ENCODE measurements at places on chromosomes 5 and 9.

DNA sequence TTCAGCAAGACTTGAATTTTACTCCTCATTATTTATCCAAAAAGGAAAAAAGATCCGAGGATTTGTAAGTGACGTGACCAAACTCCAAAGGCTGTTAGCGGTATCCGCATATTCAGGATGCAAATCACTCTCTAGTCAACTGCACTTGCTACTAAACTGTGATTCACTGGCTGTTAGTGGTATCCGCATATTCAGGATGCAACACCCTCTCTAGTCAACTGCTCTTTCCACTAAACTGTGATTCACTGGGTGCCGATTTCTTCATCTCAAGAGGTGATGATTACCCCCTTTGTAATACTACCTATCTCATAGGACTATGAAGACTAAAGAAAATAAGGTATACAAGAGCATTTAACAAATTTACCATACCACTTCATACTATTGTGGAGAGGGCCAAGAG, 5.7 kb downstream of the MAPKAP1 start:
- no peak for DNase-seq

GRCh38 chr5:14260637-14261036, 117.5 kb downstream of the TRIO start:
- DNase-seq: no peak

DNA sequence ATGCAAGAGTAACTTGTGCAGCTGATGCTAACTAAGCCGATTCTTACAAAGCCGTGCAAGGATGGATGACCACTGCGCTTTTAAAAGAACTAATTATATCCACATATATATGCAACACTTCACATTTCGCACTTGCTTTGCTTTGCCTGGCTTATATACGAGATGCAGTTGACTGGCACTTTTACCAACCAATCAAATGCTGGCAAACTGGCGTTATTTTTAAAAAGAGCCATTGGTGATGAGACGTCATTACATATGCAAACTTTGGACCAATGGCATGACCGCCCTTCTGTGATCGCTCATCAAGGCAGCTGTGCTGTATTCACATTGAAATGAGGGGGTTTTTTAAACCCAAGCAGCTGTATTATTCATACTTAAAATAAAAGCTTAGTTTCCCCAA, 1147.7 kb upstream of the WWC1 start:
- DNase-seq: no peak

DNA sequence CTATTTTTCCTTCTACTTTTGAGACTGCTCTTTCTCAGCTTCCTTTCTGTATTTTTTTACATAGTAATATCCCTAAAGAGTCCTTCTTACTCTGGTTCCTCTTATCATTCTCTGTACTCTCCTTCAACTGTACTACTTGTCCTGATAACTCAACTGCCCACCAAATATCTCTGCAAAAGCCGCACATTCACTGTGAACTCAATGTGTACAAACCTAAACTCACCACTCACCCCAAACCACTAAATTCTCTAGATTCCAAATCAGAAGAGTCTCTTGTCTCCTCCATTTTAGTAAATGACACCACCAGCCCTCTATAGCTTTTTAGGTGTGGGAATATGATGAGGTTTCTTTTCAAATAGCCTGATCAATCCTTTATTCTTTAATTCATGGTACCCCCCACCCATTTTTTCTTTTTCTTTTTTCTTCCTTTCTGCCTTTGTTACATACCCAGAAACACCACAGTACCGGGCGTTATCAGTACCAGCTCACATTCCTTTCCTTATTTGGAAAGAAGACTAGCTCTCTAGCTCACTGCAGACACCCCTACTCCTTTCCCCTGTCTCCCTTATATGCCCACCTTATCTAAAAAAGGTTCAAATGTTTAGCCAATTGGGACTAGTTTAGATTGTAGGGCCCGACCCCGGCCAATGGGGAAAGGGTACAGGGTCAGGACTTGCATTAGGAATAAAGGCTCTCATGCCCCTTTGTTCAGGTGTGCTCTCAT, 63.1 kb upstream of the RANBP6 start:
- DNase-seq: no peak

- no peak for DNase-seq
Observed at GRCh38 chr5:88732862-88733261, 150.1 kb downstream of the MEF2C start.

- no peak for DNase-seq
Observed at GRCh38 chr5:146993876-146994530, 115.4 kb upstream of the PPP2R2B start.

DNA sequence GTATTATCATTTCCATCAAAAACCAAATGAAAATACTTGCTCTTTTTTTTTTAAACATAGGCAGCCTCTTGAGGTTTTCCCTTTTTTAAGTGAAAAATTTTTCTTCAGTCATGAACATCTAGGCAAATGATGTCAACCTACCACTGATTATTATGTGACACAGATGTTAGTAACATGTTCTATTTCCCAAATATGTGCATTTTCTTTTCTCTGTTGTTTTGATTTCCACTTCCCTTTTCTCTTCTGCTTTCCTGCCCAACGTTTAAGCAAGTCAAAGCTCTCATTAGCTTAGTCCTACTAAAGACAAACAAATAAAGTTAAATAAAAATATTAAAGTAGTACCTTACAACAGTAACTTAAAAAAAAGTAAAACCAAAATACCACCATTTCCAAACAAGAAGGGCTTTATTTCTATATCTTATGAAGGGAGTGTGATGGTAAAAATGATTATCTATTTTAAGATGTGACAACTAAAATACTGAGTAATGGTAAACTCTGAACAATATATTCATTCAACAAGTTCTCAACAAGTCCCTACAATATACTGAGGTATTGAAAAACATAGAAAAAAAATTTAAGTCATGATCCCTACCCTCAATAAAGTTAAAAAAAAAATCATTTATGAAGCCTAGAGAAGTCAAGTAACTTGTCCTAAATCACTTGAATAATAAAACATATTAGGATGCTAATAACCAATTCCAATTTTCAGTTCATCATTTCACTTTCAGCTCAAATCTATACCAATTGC, 9.4 kb downstream of the SLC38A9 start:
- DNase-seq: no peak

DNA sequence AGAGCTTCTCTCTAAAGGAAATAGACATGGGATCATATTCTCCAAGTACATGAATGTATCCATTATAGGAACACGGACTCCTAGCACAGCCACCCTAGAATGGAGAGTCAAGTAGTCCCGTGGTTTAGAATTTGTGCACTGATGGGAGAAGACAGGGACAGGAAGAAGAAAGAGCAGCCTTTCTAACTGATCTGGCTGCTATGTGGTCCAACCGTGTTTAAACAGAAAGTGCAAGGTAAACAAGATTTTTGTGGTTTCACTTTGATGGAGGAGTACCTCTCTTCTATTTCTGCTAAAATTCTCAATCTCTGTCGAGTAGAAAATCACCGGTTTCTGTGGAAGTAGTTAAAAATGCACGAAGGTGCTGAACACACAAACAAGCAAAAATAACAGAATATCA, 171.3 kb downstream of the ST8SIA4 start:
- DNase-seq: no peak

GRCh38 chr5:104569621-104570020, 1007.0 kb upstream of the NUDT12 start:
- DNase-seq: no peak

GRCh38 chr9:111411266-111411665, 72.9 kb downstream of the ECPAS start:
- DNase-seq: no peak

GRCh38 chr9:30670805-30671562, 1713.5 kb upstream of the ACO1 start:
- DNase-seq: no peak

DNA sequence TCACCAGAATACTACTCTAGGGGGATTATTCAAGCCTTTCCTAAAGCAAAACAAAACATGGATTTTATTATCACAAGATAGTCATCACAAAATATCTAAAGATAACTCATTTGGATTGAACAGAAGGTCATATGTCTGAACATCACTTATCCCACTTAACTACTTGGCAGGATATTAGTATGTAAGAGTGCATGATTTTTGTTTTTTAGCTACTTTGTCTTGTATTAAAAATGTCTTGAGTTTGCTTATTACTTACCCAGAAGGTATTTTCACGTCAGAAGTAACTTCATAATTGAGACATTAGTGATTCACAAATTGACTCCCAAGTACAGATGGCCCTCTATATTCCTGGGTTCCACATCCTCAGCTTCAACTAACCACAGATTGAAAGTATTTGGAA, 113.8 kb downstream of the TLE4 start:
- DNase-seq: no peak

DNA sequence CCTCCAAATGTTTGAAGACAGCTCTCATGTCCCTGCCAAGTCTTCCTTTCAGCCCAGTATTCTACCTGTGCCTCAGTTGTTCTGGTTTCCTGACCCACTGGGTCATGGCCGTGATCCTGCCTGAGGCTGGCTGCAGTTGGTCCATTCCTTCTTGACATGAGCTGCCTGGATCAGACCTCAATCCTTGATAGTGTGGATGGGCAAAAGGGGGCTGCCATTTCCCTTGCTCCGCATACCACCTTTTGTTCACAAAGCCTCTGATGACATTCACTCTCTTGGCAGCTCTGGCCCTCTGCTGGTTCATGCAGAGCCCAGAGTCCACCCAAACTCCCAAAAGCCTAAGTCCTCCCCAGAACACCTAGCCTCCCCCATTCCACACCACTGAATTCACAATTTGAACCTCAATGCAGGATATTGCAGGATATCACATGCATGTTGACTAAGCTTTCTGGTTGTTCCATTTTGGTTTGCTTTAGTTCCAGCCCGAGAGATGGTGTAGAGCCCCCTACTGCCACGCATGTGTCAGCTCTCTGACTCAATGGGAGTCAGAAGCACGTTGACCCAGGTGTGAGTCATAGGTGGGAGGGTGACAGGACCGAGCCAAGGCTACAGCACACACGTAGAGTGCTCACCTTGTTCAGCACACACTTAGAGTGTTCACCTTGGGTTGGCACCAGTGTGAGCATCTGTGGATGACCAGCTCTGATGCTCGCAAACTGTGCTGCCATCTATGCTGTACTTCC, 137.2 kb downstream of the MTX3 start:
- no peak for DNase-seq

DNA sequence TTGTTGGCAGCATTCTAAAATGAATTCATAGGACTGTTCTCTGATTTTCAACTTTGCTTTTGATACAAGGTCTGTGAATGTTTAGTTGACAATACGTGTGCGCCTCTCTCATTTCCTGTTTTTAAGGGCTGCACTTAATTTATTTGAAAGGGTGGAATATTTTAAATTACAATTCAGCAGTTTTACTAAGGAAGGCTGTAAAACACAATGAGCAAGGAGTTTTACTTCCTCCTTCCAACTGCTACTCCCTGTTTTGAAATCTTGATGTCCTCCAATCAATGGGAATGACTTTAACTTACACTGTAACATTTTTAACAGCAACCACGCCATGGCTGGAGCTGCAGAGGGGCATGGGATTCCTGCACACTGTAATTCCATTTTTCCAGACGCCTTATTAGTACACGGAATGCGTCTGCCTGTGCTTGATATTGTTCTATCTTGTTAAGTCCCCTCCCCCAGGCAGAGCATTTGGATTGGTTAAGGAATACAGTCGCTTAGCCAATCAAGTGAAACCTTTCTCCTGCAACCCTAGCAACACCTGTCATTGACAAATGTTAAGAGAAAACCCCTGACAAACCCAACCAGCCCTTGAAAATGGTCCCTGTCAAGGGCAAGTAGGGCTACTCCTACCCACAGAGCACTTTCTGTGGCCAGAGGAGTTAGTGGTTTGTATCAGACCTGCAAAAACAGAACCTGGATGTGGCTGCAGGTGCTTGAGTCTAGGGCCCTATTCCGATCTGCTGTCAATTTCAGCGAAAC, 12.5 kb upstream of the ZSWIM6 start:
- no peak for DNase-seq

GRCh38 chr9:128818839-128819715, 777 bp downstream of the ENDOG start:
- peak; percentile 57 for DNase-seq

- no peak for DNase-seq
Observed at GRCh38 chr5:87120518-87121303, 147.0 kb upstream of the RASA1 start.

- DNase-seq: no peak
Observed at GRCh38 chr9:32703635-32704034, 68.2 kb upstream of the TAF1L start.

DNA sequence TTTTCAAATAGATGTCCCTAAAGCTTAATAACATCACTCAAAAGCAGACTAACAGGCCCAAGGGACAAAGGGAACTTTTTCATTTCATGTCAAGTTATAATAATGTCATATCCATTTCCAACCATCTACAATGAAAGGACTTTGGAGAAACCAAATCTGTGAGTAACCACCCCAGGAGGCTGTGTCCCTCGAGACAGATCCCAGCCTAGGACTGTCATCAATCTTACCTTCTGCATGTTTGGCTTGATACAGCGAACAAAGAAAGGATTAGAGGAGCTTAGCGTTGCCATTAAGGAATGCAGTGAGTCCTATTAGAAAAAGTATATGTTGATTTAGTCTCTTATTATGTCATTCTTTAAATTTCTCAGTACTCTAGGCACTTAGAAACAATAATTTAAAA, 137.8 kb upstream of the RETREG1 start:
- DNase-seq: no peak

DNA sequence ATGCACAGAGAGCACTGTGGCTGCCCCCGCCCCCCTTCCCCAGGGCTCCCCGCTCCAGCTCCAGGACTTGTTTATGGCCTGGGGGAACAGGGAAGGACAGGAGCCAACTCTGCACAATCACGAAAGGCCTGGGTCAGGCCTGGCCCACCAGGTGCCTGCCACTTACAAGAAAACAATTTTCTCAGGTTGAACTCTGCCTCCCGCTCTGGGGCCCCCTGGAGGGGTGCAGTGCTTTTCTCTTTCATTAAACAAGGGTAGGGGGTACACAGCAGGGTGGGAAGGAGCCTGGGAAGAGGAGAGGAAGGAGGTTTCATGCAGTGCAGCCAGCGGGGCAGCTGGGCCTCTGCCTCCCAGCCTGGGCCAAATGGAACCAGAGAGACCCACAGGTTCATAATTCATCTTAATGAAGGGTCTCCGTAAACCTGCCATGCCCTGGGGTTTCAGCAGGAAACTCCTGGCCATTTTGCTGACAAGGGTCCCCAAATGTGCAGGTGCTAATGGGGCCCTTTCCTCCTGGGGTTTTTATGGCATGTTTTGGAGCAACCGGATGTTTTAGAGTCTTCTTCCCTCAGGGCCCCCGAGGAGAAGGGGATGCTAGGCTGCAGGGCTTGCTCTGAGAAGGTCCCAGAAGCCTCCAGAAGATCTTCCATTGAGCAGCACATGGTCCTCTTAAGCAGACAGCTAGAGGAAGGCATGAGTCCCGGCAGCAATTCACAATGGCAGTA, 219.8 kb downstream of the SLIT3 start:
- no peak for DNase-seq

Measured in T-cell (primary cell).